ENCODE measurements at places on chromosomes 4 and X.

- no peak for DNase-seq
Measured at GRCh38 chr4:41192136-41192535, 22.2 kb downstream of the APBB2 start.

- no peak for DNase-seq
Measured at GRCh38 chrX:4841216-4841745, 1127.8 kb upstream of the PRKX start.

DNA sequence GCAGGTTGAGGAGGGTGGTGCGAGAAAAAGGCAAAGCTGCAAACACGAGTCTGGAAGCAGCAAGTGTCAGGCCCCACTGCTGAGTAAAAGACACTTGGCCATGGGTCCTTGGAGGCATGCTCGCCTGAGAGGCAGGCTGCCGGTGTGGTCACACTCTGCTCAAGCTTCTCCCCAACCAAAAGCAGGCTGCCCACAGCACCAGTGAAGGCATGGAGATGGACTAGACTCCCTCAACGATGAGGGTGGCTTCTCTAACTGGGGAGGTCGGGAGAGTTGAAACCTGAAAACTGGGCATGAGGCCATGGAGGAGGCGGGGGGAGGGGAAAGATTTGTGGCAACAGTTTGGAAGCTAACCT, 86.5 kb downstream of the ATG4A start:
- DNase-seq, result no peak

GRCh38 chr4:155608225-155608885, 58.3 kb upstream of the GUCY1A1 start:
- no peak for DNase-seq

DNA sequence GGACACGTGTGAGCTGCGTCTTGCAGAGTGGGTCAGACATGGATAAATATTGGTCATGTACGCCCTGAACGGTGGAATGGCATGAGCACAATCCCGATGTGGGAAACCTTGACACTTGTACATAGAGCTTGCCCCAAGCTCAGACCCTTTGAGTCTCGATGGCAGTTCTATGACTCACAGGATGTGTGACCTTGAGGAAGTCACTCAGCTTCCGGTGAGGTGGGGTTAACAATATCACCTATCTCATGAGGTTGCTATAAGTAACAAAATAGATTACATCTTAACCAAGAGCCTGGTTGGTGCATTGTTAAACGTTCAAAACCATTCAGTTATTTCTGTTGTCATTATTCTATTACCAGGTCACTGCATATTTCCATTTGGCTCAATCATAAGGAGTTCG, 109.1 kb upstream of the TBL1X start:
- no peak for DNase-seq

- no peak for DNase-seq
Measured at GRCh38 chr4:64250488-64250887, 158.8 kb downstream of the TECRL start.

GRCh38 chr4:108113229-108113628, 55.5 kb downstream of the LEF1 start:
- DNase-seq, result peak; percentile 3

- no peak for DNase-seq
Measured at GRCh38 chr4:185775792-185776555, 36.0 kb downstream of the SORBS2 start.

DNA sequence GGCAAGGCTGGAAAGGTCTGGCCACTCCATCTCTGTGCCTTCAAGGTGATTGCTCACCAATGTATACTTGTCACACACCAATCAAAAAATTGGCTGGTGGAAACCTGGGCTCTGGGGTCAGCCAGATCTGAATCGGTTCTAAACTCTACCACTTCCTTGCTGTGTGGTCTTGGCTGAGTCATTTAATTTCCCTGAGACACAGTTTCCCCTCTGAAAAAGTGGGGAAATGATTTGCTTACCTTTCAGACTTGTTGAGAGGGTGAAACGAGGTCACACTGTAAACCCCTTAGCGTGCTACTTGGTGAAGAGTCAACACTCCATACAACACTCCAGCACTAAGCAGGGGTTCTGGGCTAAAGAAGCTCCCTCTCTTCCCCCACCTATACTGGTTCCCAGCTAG, 252.3 kb upstream of the ZIC3 start:
- DNase-seq, result no peak

GRCh38 chr4:104983615-104984179, 163.0 kb upstream of the TET2 start:
- DNase-seq, result no peak

GRCh38 chrX:111662292-111662691, 18.7 kb upstream of the ALG13 start:
- DNase-seq, result no peak

DNA sequence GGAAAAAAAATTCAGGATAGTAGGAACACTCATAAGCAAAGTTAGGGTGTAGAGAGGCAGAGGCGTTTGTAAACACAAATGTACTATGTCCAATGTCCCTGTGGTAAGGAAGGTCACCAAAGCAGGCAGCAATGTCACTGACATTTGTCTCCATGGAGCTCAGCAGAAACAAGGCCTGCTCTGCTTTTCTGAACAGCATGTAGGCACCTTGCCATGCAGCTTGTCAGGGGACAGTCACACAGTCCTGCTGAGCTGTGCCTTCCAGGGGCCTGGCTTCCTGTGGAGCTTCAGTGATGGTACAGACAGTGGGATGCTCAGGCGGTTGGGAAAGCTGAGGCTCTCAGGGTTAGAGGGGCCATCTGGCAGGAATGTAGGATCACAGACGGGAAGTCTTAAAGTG, 74.5 kb upstream of the HS3ST1 start:
- DNase-seq, result no peak

GRCh38 chr4:80144676-80145470, 52.4 kb upstream of the PRDM8 start:
- no peak for DNase-seq

DNA sequence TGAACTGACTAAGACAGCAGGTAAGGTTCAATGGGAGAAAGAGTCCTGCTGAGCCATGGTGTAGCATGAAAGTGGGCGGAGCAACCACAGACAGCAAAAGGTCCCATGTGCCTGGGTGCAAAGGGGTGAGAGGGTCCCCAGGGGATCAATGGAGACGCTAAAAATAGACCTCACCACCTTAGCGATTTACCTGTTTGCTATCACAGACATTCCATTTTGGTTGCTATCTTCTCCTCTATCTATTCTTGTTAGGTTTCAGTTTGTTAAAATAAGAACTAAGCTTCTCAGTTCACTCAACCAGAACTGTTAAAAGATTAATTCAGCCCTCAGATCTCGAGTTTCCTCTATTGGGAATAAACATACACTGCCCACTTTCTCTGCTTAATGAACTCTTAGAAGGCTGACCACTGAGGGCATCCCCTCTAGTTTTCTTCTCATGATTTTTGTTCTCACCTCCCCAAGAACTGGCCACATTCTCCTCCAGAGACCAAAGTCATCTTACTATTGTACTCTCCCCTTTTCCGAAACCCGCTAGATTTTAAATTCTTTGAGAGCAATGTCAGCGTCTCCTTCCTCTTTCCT, 136.7 kb downstream of the PARM1 start:
- DNase-seq, result no peak

- DNase-seq, result no peak
Measured at GRCh38 chr4:79050541-79050880, 111.3 kb upstream of the PAQR3 start.

GRCh38 chr4:56860781-56861180, 39.3 kb upstream of the SPINK2 start:
- DNase-seq, result no peak

GRCh38 chrX:40174001-40174853, 76.5 kb upstream of the BCOR start:
- DNase-seq, result peak; percentile 41

GRCh38 chr4:92387459-92388069, 83.8 kb downstream of the GRID2 start:
- DNase-seq, result no peak

GRCh38 chr4:186790630-186791029, 67.0 kb upstream of the FAT1 start:
- DNase-seq, result no peak

DNA sequence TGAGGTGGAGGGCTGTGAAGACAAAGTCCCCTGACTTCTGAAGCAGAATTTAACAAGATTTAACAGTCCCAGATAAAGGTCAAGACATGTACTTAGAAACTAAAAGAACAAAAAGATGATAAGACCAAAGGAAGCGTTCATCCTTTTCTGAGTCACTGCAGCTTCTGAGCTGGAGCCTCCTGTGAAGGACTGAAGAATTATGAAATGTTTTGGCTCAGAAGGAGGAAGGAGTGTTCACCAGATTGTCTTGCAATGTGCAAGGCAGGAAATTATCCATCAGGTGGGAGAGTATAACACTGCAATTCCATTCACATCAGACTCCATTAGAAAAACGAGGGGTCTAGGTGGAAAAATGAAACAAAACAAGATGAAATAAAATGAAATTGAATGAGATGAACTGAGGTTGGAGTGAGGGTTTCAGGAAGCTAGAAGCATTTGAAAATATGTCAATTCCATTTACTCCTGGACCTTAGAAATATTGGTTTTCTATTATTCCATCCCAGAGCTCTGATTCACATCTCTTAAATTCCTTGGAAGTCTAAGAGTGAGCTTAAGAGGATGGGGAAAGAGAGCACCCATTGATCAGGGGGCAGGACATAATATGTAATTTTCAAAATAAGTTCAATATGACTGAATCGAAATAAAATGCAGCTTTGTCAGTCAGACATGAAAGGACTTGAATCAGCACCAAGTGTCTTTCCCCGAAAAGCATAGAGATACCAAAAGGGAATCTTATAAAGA, 186.1 kb upstream of the LNX1 start:
- DNase-seq, result no peak

DNA sequence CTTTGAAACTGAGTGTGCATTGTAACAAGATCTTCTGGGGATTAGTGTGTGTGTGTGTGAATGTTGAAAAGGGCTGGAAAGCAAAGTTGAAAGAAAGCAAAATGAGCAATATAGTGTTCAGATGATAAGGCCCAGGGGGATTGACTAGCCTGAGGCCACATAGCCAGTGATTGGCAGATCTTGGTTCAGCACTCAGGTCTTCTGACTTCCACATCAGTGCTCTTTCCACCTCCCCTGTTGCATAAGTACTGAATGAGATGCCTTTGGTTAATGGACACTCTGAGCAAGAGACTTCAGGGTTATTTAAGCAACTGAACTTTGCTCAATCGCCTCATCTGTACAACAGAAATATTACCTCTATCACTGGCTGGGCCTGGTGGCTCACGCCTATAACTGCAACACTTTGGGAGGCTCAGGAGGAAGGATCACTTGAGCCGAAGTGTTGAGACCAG, 120.4 kb downstream of the TMEM164 start:
- DNase-seq, result no peak

DNA sequence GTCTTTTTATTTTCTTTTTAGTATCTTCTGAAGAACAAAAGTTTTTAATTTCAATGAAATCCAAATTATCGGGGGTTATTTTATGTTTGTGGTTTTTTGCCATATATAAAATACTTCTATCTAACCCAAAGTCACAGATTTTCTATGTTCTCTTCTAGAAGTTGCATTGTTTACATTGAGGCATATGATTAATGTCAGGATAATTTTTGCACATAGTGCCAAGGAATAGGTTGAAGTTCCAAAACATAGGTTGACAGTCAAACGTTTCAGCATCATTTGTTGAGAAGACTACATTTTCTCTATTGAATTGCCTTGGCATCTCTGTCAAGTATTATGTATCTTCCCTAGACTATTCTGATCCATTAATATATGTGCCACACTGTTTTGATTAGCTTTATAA, 64.5 kb downstream of the ANKRD17 start:
- DNase-seq, result no peak

GRCh38 chr4:7595934-7596461, 161.3 kb upstream of the PSAPL1 start:
- no peak for DNase-seq

DNA sequence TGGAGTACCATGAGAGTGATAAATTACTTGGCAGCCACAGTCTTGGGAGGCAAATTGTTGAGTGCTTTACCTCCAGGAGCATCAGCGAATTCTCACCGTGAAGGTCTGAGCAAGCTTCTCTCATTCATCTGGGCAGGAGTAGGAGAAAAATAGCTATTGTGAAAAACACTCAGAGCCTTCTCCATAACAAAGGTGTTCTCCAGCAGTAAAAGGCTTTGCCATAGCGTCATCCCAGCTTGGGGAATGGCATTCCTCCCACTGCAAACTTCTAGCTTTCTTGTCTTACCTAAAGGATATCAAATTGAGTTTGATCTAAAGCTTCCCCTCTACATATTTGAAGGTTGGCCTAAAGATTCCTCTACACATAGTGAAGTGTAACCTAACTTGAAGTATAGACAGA, 29.8 kb upstream of the MAGEA11 start:
- no peak for DNase-seq

DNA sequence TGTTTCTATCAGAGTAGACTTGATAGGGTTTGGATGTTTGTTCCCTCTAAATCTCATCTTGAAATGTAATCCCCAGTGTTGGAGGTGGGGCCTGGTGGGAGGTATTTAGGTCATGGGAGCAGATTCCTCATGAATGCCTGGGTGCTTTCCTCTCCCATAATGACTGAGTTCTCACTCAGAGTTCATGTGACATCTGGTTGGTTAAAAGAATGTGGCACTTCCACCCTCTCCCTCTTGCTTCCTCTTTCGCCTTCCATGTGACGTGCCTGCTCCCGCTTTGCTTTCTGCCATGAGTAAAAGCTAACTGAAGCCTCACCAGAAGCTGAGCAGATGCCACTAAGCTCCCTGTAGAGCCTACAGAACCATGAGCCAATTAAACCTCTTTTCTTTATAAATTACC, 47.3 kb upstream of the SRPX start:
- no peak for DNase-seq

GRCh38 chr4:175530655-175531054, 281.4 kb downstream of the GPM6A start:
- no peak for DNase-seq

DNA sequence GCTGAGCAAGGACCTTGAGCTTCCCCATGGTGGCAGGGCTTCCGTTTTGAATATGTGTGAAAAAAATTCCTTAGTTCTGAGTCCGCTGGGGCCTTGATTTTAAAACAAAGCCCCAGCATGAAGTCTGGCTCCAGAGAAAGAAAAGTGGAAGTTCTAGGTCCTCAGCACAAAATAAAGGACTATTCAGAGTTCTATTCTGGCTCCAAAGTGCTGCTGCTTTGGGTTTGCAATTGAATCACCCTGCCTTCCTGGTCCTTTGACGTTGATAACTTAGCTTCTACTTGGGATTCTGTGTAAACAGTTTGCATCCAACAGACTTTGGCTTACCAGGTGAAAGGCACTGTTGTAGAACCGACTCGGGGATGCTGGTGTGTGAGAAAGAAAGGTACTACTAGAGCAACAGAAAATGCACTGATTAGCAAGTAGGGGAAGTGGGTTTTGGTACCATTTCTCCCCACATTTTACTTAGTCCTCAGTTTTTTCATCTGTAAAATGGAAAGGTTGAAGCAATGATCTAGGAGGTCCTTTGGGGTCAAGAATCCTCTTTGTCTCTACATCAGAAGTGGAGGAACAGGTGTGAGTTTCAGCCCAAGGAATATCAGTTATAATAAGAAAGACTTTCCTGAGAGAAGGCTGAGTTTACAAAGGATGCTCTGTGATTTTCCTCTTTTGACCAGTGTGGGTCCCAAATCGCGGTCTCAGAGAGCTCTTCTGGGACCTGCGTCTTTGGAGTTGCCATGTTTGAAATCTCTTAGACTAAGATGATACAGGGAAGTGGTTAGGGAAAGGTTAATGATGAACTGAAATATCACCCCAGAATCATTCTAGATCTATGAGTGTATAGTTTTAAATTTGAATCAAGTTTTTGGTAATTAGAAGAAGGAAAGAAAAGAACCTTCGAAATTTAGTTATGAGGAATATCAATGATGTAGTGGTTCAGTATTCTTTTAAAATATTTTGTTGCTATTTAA, 28.2 kb downstream of the IGFBP7 start:
- DNase-seq, result no peak

GRCh38 chr4:10128761-10129160, 12.2 kb upstream of the WDR1 start:
- DNase-seq, result no peak

- DNase-seq, result no peak
Measured at GRCh38 chr4:53905941-53906377, 158.4 kb downstream of the CHIC2 start.

All from effector memory CD4-positive, alpha-beta T cell (primary cell).